Neural progenitor cell (in vitro differentiated cells): ENCODE measurements at places on chromosomes 4 and X.

- no peak for DNase-seq
Measured at GRCh38 chr4:168790898-168791297, 219.2 kb downstream of the CBR4 start.

DNA sequence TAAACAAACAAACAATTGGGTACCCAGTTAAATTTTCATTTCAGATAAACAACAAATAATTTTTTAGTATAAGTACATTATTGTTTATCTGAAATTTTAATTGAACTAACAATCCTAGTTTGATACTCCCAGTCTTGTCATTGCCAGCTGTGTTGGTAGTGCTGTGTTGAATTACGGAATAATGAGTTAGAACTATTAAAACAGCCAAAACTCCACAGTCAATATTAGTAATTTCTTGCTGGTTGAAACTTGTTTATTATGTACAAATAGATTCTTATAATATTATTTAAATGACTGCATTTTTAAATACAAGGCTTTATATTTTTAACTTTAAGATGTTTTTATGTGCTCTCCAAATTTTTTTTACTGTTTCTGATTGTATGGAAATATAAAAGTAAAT, 2.9 kb downstream of the CXCL8 start:
- DNase-seq = no peak

DNA sequence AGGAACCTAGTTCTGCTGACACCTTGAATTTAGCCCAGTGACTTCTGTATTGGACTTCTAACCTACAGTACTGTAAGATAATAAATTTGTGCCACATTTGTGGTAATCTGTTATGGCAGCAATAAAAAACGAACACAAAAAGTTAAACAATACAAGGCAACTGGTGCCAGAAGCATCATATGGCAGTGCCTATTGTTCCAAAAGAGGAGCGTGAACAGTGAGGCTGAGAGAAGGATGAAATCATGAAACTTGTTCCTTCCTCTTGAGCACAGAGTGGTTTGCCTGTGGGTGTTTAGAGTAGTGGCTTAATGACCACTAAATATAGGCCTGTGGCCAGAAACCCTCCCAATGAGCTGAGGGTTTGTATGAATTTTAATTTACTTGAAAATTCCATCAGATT, 69.7 kb upstream of the PGRMC2 start:
- DNase-seq = no peak

GRCh38 chr4:3426465-3427133, 15.2 kb upstream of the HGFAC start:
- DNase-seq = no peak

- no peak for DNase-seq
Measured at GRCh38 chr4:121308328-121308663, 72.5 kb downstream of the QRFPR start.

GRCh38 chrX:43703211-43703791, 47.2 kb downstream of the MAOA start:
- DNase-seq = no peak

DNA sequence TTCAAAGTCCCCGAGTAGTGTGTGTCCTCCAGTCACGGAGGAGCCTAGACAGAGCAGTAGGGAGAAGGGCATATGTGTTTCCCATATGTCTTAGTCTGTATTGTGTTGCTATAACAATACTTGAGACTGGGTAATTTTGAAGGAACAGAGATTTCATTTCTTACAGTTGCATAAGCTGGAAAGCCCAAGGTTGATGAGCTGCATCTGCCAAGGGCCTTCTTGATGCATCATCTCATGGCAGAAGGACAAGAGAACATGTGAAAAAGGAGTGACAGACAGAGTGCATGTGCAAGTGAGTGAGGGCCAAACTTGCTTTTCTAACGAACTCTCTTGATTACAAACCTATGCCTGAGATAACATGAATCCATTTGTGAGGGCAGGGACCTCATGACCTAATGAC, 243.4 kb downstream of the ARHGAP10 start:
- no peak for DNase-seq

- DNase-seq = no peak
Measured at GRCh38 chr4:139968831-139969230, 185.2 kb downstream of the MAML3 start.

DNA sequence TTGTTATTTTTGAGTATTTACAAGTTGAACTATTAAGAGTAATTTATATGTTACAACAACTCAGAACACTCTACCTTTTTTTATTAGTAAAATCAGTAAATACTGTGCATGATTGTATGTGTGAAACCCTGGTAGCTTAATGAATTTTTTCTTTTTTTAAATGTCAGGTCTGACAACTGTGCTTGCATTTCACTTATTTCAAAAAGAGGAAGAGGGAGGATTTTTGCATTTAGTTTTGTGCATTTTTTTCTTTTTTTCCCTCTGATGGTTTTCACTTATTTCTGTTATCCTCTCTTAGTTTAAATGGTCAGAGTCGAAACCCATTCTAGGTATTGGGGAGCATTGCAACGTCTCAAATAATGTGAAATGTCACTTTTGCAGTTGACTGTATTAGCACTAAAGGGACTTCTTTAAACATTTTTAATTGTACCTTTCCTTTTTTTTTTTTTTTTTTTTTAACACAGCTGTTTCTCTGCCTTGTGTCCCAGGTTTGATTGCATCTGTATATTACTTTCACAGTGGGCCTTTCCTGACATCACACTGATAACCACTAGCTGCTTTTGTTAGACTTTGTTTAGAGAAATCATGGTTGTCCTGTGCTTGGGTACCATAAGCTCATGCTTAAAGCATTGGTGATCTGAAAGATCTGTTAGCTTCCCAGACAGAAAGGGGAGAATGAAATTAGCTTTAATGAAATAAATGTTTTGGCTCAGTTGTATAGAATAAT, 28.5 kb downstream of the MOB1B start:
- no peak for DNase-seq

DNA sequence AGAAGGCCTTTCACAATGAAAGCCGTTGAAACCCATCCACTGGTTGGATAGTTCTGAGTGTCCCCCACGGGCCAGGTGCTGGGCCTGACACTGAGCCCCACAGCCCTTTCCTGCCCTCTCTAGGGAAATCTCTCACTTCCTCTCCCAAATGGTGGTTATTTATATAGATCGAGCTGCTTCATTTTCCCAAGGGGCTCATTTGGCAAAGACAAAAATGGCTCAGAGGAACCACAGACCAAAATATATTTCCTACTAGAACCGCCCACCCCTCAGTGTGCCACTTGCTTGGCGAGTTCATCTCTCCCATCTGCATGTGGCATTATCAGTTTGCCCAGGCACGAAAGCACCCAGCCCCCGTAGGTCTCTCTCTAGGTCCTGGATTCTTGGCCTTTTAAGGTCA, 53.3 kb upstream of the STIM2 start:
- DNase-seq = no peak

- peak; percentile 55 for DNase-seq
Measured at GRCh38 chr4:182502064-182502463, 258.9 kb downstream of the TENM3 start.

GRCh38 chr4:14069886-14070285, 442.4 kb upstream of the BOD1L1 start:
- peak; percentile 19 for DNase-seq

DNA sequence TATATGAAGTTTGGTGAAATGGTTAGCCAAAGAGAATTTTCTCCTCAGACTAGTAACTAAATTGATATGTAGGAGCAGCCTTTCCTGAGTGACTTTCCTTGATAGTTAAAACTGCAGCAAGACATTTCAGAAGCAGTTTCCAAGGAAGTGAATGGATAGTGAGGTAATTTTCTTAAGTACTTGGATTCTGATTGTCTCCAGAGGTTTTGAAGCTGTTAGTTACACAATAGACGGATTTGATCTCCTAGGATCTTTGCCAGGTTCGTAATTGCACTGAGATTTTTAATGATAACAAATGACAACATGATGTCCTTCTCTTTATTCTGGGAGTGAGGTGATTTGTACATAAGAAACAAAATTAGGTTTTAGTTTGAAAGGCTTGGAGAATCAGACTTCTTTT, 29.2 kb downstream of the PRRG1 start:
- DNase-seq = peak; percentile 5

GRCh38 chr4:124321364-124321763, 391.2 kb downstream of the ANKRD50 start:
- peak; percentile 17 for DNase-seq

GRCh38 chr4:81781799-81782198, 310.1 kb upstream of the RASGEF1B start:
- DNase-seq = no peak

DNA sequence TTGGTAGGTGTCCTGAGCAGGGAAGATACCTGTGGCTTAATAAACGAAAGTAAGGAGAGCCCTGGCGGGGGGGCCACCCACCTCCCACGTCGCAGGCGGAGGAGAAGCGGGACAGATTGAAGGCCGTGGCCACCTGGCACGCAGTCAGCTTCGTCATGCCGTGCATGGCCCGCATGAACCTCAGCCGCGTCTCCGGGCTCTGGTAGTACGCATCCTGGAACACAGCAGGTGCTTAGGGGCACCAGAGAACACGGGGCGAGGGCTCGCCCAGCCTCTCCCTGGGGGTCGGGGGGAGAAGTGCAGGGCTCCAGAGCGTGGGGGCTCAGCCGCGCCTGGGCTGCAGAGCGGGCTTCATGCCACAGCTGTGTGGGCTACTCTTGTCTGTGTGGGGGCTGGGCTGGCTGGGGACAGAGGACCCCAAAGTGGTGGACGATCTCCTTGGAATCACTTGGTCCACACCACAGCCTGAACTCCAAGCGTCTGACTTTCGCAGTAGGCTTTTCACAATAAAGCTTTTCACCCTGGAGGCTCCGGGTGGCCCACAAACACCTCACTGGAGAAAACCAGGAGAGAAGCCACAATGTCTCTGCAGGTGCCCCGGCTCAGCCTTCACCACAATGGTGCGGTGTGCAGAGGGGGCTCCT, 27.1 kb upstream of the SLC25A6 start:
- DNase-seq = no peak

DNA sequence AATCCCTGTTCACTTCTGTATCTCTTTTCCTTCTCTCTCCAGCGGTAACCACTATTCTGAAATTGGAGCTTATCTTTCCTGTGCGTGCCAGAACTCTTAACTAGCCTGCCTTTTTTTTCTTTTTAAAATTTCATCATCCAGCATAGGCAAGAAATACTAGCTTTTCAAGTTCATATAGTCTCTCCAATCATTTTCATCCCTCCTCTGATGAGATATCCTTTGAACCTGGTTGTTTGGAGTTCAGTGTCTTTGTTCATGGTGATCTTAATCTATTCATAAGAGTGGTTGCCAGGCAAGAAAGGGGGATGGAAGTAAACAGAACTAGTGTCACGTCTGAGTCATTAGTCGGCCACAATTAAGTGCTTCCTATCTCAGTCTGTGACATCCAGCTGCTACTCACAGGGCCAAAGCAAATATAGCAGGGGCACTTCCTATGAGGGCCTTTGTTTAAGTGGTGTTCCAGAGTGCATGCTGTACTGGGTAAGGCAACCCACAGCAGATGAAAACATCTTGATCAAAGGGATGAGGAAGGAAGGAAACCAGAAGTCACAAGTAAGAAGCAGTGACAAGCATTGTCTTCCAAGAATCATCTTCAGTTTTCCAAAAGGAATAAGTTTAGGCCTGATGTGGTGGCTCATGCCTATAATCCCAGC, 56.4 kb upstream of the XIAP start:
- no peak for DNase-seq

GRCh38 chr4:20544645-20545044, 155.6 kb upstream of the PACRGL start:
- DNase-seq = peak; percentile 36

GRCh38 chr4:122836941-122837340, 10.3 kb downstream of the FGF2 start:
- DNase-seq = no peak

DNA sequence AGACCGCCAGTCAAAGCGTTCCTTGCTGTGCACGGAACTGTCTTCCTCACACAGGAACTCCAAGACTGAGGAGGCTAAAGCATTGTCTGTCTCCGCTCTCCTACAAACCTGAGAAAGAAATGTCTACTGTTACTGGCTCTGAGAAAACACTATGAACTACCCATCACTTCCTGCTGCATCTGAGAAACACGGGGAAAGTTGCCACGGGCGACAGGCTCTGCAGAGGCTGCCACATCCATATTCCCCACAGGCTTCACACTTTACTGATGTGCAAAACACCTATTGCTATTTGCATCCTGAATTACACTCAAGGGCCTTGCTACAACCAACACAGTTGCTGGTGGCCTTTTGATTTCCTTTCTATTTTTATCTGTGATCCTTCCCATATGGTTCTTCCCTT, 59.0 kb downstream of the AFAP1 start:
- no peak for DNase-seq

DNA sequence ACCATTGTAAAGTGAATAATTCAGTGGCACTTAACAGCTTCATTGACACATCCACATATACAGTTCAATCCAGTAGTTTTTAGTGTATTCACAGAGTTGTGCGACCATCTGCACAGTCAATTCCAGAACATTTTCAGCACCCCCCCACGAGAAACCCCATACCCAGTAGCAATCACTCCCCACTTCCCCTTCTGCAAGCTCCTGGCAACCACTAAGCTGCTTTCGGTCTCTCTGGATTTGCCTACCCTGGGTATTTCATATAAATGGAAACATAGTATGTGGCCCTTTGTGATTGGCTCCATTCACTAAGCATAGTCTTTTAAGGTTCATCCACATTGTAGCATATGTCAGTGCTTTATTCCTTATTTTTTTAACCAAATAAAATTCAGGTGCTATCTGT, 10.0 kb downstream of the MSL3 start:
- no peak for DNase-seq

DNA sequence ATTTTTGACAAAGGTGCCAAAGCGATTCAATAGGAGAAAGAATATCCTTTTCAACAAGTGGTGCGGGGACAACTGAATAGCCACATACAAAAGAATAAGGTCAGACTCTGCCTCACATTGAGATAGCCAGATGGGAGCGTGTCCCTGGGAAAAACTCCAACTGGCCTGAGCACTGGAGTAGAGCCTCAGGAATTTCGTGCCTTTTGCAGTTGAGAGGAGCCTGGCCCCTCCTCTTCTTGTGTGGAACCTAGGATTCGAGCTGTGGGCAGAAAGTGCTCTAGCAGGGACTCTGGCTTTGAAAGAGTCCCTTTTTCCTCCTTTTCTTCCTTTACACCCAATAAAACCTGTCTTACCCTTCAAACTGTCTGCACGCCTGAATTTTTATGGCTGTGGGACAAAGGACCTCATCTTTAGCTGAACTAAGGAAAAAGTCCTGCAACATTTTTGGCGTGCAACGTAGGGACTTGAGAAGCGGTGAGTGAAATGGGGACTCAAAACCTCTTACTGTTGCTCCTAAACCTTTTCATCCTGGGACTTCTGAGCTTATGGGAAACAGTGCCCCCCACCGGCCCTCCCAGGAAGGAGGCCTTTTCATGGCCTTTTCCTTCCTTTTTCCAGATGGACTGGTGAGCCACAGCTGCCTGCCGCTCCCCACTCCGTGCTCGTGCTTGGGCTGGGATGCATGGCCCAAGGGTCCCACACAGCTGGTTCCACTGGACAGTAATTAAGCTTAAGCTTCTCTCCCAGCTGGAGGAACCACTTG, 68.6 kb downstream of the BMP15 start:
- peak; percentile 18 for DNase-seq

GRCh38 chr4:139969635-139970266, 184.2 kb downstream of the MAML3 start:
- no peak for DNase-seq

GRCh38 chr4:150782311-150782710, 200.4 kb downstream of the MAB21L2 start:
- DNase-seq = no peak

- no peak for DNase-seq
Measured at GRCh38 chrX:44039556-44039955, 66.4 kb upstream of the NDP start.

GRCh38 chrX:85906399-85906798, 141.0 kb downstream of the CHM start:
- DNase-seq = no peak
